ENCODE measurements at places on chromosomes 16 and 17.

DNA sequence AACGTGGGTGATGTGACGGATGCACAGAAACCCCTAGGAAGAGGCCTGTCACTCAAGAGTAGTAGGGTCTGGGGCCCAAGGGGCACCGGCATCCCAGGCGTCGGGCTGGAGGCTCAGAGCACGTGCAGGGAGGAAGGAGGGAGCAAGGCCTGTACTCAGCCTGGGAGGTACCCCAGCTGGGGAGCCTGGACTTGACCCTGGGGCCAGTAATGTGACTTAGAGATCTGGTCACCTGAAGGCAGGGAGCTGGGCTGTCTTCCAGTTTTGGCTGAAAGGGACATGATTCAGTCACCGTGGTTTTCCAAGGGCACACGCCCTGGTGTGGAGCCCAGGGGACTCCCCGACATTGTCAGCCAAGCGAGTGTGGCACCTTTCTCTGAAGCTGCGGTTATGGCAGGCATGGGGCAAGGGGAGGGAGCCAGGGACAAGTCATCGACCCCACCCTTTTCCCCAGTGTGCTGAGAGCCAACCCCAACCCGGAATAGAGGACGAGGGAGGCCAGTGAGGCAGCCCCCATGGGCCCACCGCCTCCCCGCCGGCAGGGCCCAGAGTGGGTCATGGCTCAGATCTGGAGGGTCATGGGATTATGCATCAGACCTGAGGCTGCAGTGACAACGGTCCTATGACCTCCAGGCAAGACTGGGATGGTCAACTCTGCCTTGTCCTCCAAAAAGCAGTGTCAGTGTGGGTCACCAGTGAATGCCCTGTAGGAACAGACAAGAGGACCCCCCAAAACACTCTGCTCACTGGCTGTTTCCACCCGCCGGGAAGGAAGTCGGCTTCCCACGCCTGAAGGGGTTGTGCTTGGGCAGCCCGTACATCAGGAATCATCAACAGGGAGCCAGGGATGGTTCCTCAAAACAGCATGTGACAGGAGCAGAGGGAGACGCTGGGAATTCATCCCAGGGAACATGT, 41.9 kb downstream of the MEAK7 start:
- no peak for DNase-seq

DNA sequence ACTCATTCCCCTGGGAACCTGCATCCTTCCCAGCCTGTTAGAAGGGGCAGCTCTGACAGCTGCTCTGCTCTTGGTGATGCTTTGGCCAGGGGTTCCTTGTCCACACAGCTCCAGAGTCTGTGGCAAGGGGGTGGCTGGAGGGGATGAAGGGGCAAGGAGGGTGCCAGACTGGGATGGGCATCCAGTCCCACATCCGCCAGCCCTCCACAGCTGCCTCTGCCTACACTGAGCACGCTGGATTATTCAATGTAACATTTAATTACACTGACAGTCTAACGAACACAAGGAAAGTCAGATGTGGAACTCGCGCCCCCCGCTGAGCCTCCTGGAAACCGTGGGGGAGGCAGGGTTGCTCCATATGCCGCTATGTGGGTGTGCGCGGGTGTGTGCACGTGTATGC, 101.1 kb downstream of the C16orf78 start:
- no peak for DNase-seq

- no peak for DNase-seq
Observed at GRCh38 chr17:76530095-76530723, 7.3 kb downstream of the CYGB start.

- no peak for DNase-seq
Observed at GRCh38 chr17:76176701-76177574, 35.9 kb upstream of the FOXJ1 start.

- DNase-seq: no peak
Observed at GRCh38 chr16:72246423-72246822, 74.5 kb upstream of the PMFBP1 start.

GRCh38 chr17:49439673-49440571, 25.2 kb upstream of the PHB1 start:
- no peak for DNase-seq

DNA sequence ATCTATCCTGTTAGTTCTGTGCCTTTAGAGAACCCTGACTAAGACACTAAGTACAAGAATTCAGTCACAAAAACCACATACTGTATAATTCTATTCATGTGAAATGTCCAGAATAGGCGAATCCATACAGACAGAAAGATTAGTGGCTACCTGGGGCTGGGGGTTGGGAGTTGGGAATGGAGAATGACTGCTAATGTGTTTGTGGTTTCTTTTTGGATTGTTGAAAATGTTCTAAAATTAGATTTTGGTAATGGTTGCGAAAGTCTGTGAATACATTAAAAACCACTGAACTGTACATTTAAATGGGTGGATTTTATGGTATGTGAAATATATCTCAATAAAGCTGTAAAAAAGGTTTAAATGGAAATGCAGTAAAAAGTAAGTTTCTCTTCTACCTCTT, 80.4 kb upstream of the AKTIP start:
- DNase-seq: no peak

GRCh38 chr16:19733551-19733950, 15.5 kb downstream of the IQCK start:
- DNase-seq: no peak

GRCh38 chr17:3474212-3474611, 1.6 kb upstream of the ASPA start:
- DNase-seq: no peak

DNA sequence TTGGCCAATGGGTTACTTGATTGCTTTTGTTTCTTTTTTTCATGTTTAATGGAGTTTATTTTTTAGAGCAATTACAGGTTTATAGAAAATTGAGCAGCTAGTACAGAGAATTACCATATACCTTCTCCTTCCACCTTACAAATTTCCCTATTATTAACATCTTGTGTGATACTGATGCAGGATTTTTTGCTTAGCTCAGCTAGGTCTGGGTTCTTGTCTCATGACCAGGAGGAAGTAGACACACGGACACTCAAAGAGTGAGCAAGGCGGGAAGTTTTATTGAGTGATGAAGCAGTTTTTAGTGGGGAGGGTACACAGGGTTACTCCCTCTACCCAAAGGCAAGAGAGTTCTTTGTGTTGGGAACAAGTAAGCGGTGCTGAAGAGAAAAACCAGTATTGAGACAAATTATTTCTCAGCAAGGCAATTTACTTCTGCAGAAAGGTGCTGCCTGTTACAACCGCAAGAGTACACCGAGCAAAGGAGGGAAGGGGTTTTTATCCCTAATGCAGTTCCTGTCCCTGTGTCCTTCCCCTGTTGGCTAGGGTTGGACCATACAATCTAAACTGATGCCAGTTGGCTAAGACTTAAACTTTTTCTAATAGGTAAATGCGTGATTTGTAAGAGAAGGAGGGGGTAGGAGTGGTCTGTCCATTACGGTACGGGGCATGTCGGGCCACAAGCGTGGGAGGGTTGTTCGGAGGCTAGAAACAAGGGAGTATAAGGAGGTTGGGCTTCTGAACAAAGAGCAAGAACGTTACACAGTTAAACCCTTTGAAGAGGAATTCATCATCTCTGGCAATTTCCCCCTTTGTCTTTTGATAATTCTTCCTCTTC, 26.9 kb downstream of the SEC14L1 start:
- DNase-seq: no peak

DNA sequence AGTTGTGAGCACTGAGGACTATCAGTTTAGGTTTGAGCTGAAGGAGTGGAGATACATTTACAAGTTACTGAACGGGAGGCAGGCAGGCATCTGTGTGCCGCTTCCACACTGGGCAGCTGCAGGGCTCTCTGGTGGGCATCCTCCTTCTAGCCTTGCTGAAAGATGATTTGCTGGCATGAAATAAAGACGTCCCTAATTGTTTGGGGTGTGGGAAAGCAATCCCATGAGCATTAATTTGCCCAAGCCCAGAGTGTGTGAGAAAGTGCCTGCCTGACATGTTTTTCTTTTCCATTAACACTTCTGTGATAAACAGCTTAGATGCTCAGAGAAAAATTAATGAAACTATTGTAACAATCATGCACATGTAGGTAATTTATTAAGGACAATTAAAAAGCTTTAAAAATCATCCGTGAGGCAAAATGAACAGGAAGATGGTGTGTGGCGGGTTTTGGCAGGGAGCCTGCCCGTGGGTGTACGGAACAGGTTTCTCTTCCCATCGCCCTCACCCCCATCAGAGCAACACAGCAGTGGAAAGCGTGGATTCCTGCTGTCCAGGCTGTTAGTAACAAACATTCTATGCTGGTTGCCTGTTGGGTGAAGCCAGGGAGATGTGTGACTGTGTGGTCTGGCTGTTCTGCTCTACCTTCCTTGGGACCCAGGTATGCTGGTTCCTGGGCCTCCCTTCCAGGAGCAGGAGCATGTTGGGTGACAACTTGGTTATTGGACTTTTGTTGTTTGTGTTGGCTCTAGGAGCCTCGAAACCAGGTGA, 191.9 kb downstream of the MSI2 start:
- DNase-seq: no peak

GRCh38 chr17:34201225-34201624, 53.9 kb upstream of the CCL2 start:
- no peak for DNase-seq

DNA sequence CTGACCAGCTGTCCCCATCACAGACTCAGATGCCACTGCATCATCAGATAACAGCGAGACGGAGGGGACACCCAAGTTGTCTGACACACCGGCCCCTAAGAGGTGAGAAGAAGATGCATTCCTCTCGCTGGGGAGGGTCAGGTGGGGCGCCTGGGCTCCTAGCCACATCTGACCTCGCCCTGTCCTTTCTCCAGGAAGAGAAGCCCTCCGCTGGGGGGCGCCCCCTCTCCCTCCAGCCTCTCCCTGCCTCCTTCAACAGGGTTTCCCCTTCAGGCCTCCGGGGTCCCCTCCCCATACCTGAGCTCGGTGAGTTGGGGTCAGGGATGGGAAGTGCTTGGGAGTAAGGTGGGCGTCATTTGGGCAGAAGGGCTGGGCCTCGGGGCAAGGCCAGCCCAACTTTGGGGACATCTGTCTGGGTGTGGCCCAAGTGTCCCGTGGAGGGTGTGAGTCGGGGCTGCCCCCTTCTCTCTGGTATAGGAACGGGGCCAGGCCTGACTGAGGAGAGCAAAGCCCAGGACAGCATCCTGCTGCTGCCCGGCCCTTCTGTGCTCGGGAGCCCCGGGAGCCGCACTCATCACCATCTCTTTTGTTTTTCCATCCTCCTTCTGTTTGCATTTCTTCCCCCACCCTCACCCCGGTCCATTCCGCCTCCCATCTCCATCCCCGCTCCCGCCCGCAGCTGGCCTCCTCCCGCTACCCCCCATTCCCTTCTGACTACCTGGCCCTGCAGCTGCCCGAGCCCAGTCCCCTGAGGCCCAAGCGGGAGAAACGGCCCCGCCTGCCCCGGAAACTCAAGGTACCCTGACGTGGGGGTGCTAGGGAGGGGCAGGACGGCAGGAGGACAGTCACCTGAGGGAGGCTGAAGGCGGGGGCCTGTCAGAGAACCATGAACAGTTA, 4.9 kb downstream of the INO80E start:
- no peak for DNase-seq

- no peak for DNase-seq
Observed at GRCh38 chr17:44956998-44957981, 9.7 kb upstream of the KIF18B start.

GRCh38 chr17:55341432-55341831, 76.7 kb downstream of the HLF start:
- DNase-seq: no peak

GRCh38 chr17:81621494-81622130, 15.3 kb downstream of the NPLOC4 start:
- no peak for DNase-seq

GRCh38 chr16:83727751-83728352, 79.9 kb upstream of the HSBP1 start:
- DNase-seq: no peak

DNA sequence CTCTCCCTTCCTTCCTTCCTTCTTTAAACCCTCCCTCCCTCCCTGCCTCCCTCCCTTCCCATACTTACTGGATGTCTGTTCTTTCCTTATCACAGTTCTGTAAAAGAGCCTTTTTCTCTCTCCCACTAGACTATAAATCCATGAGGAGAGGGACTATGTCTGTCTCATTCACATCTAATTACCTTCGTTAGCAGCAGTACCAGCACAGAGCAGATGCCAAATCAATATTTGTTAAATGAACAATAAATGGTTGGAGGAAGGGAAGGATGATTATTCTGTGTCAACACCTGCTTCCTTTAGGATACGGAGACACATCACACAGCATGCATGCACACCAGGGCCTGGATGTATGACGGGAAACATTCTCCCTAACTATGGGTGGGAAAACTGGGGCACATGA, 94.2 kb downstream of the DNAH3 start:
- no peak for DNase-seq

GRCh38 chr16:79776243-79776847, 175.8 kb upstream of the MAF start:
- DNase-seq: no peak

DNA sequence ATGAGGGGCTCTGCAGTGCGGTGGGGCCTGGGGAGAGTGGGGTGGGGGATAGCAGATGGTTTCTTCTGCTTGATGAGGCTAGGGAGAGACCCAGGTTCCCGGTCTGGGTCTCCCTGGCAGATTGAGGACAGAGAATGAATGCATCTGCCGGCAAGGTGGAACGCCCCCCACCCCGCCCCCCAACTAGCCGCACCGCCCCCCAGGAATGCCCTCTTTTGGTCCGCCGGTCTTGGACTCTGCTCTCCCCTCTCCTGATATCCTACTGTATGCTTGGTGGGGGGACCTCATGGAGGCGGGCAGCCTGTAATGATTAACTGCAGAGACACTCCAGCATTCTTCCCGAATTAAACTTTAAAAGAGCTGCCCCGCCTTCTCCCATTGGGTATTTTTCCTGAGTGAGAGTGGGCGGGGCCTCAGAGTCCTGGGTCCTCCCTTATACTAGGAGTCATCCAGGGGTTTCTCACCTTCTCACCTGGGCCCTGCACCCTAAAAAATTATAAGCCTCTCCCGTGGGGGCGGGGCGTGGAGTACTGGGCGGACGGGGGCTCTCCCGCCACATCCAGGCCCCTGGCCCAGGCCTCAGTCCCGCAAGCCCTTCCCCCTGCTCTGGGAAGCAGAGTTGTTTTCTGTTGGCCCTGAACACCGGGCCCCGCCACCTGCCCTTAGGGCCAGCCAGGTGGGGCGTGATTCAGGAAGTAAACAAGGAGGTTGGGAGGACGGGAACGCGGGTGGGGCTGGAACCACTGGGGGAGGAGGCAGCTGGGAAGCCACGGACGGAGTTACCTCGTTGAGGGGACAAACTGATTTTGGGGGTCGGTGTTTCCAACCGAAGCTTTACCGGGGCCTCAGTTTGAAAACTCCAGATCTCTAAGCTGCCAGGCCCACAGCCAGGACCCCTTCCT, 1.5 kb downstream of the GRB7 start:
- no peak for DNase-seq

GRCh38 chr17:859824-860195, 77.7 kb downstream of the MRM3 start:
- DNase-seq: no peak
